ENCODE measurements at places on chromosomes 7 and 10.

- H3K27ac ChIP-seq = no peak overlapping the region
- H3K36me3 ChIP-seq = no peaks in the 10 kb centered on the region
- peaks cover 40% of the 10 kb centered on the region for H3K27me3 ChIP-seq
- no peak for DNase-seq
- H3K4me1 ChIP-seq = no peaks in the 10 kb centered on the region
Measured at GRCh38 chr7:104804696-104805095, 209.3 kb upstream of the KMT2E start.

GRCh38 chr10:123421461-123421860, 244.7 kb upstream of the GPR26 start:
- H3K27ac ChIP-seq = no peak overlapping the region
- no peaks in the 10 kb centered on the region for H3K4me1 ChIP-seq
- DNase-seq = no peak
- peaks cover 100% of the 10 kb centered on the region for H3K27me3 ChIP-seq
- H3K36me3 ChIP-seq = no peaks in the 10 kb centered on the region
- H3K4me3 ChIP-seq = no peak overlapping the region

DNA sequence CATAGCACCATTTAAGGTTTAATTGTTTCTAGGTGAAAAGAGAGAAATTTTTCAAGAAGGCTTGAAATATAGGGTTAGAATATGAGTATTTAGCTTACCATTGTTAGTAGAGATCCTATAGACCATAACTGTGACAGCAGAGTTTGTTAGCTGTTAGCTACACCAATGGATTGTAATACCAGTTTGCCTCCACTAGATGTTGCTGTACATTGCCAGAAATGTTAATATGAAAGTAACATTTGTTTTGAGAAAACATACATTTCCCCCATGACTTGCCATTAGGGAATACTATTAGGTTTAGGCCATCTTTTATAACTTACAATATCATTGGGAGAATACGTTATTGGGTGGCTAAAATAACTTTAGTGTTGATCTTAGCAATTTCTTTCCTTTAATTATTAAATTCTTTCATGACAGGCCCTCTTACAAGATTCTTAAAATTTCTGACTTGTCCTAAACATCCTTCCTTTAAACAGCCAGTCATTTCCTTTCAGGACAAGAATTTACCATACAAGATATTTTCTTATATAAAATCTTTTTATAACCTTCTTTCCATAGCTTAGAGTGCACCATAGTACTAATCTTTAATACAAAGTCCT, 39.5 kb downstream of the ZNF117 start:
- H3K4me3 ChIP-seq = no peak overlapping the region
- no peaks in the 10 kb centered on the region for H3K36me3 ChIP-seq
- no peak for DNase-seq

- no peaks in the 10 kb centered on the region for H3K36me3 ChIP-seq
- no peak overlapping the region for H3K27ac ChIP-seq
- H3K4me3 ChIP-seq = no peak overlapping the region
- DNase-seq = peak; percentile 44
Measured at GRCh38 chr10:105950410-105950809, 1214.1 kb downstream of the SORCS1 start.

GRCh38 chr7:128069373-128070364, 38.4 kb upstream of the LRRC4 start:
- peaks cover 12% of the 10 kb centered on the region for H3K36me3 ChIP-seq
- no peaks in the 10 kb centered on the region for H3K4me1 ChIP-seq
- H3K4me3 ChIP-seq = no peak overlapping the region
- DNase-seq = no peak

DNA sequence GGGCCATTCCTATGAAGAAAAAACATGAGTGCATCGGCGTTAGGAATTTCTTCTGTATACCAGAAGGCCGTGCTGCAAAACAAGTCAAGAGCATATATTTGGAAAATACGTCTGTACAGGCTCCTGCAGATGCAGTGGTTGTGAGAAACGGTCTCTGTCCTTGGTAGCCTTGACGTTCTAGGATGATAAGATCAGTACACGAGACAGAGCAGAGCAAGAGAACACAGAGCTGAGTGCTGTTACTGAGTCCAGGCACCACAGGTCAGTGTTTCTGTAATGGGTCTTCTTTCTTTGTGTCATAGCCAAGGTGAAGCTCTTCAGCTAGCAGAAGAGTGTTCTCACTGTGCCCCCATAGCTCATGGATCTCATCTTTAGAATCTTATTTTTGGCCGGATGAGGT, 62.8 kb downstream of the WDR37 start:
- no peaks in the 10 kb centered on the region for H3K4me1 ChIP-seq
- no peak for DNase-seq
- H3K27me3 ChIP-seq = no peaks in the 10 kb centered on the region
- no peak overlapping the region for H3K27ac ChIP-seq

- H3K27ac ChIP-seq = no peak overlapping the region
- H3K4me3 ChIP-seq = no peak overlapping the region
- H3K27me3 ChIP-seq = no peaks in the 10 kb centered on the region
- no peaks in the 10 kb centered on the region for H3K36me3 ChIP-seq
- peaks cover 11% of the 10 kb centered on the region for H3K4me1 ChIP-seq
Measured at GRCh38 chr10:14670551-14671240, 104.0 kb downstream of the FAM107B start.

DNA sequence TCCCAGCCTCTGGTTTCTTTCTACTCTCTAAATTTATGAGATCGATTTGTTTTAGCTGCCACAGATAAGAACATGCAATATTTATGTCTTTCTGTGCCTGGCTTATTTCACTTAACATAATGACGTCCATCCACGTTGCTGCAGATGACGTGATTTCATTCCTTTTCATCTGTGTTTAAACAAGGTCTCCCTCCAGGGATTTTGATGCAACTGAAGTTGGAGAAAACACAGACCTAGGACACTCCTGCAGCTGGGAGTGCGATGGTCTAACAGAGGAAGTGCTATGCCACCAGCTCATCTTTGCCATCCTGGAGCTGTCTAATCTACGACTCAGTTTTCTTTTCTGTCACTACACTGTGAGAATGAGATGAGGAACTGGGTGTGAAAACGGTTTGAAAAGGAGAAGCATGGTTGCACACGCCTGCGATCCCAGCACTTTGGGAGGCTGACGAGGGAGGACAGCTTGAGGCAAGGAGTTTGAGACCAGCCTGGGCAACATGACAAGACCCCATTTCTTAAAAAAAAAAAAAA, 1.5 kb upstream of the KCTD7 start:
- peaks cover 13% of the 10 kb centered on the region for H3K4me1 ChIP-seq
- H3K27ac ChIP-seq = peak overlapping the region; percentile 27
- DNase-seq = no peak
- H3K27me3 ChIP-seq = peaks cover 19% of the 10 kb centered on the region
- H3K36me3 ChIP-seq = no peaks in the 10 kb centered on the region

DNA sequence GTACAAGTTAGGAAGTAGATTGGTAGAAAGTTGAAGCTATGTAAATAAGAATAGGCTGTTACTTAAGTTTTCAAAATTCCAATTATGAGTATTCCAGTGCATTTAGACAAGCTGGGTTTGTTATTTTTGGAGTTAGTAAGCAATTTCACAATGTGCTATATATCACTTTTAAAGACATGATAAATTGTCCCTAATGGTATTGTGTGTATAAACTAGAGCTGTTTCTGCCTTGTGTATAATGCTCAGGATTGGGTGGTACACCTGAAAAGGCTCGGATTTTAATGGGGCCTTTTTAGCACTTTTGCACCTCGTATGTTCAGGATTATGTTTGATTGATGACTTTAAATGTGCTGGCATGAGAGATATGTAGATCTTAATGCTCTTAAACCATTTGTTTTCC, 175.8 kb downstream of the VTI1A start:
- peak overlapping the region; percentile 9 for H3K27ac ChIP-seq
- DNase-seq = no peak
- H3K4me1 ChIP-seq = peaks cover 24% of the 10 kb centered on the region
- H3K27me3 ChIP-seq = no peaks in the 10 kb centered on the region
- H3K36me3 ChIP-seq = peaks cover 5% of the 10 kb centered on the region
- H3K4me3 ChIP-seq = no peak overlapping the region

Measured in mesothelial cell of epicardium (in vitro differentiated cells).